NCI-H1092 treated with DMSO at 0.1 percent for 48 hours (cell line): ENCODE measurements at places on chromosomes 16 and 17.

DNA sequence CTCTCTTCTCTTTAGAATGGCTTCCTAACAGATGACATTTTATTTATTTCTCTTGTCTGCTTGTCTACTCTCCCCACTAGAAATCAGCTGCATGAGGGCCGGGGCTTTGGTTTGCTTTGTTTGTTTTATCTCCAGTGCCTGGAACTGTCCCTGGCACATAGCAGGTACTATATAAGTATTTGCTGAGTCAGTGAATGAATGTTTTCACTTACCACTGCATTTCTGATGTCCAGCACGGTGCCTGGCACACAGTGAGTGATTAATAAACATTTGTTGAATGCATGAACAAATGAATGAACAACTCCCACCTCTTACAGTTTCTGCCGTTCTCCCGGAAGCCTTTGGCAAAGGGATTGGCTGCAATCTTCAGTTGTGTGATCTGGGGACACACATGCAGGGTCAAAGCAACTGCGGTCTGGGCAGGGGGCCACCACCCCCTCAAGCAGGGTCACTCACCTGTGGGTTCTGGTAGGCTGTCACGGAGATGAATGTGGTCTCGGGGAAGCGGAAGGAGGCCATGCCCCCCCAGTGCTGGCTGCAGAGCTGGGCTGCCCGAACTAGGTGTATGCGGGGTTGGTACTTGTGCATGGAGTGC, 3.4 kb downstream of the TBX6 start:
- DNase-seq = no peak

DNA sequence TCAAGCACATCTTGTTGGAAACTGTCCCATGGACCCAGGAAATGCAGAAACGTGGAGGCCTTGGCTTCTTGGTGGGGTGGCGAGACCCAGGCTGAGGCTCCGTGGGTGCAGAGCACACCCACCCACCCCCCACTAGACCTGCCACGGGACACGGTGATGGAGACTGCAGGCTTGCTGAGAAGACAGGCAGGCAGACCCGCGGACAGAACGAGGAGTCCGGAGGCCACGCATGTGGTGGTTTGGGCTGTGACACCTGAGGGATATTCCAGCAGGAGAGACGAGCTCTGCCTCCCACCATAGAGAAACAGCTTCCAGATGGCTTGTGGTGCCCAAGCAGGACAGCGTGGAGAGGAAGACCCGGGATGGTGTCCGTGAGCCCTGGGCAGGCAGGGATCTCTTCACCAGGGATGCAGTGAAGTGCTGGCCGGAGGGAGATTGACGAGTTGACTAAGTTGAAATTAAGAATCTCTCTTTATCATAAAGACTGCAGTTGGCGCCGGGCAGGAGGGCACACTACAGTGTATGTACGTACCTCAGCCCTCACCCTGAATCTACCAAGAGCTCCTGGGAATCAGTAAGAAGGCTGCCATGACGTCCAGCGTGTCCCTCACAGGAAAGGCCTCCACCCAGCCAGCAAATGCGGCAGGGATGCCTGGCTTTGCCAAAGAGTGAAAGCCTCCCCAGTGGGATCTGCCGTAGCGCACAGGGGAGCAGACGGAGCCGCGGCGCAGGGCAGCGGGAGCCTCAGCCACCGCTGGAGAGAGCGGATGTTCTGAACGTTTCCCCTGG, 8.2 kb downstream of the UBE2I start:
- no peak for DNase-seq

- DNase-seq = no peak
These were observed 9.9 kb downstream of the DBNDD1 start for GRCh38 chr16:90009172-90009899.

DNA sequence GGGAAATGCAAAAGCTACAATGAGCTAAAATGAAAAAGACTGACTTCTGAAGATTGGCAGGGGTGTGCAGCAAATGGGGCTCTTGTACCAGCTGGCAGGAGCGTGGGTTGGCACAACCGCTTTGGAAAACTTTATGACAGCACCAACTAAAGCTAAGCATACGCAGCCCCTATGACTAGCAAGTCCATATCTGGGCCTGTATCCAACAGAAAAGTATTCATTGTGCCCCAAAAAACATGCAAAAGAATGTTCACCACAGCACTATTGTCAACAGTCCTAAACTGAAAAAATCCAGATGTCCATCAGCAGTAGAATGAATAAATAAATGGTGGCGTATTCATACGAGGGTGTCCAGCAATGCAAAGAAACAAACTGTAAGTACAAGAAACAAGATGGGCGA, 22.6 kb upstream of the ITGA3 start:
- DNase-seq = no peak

DNA sequence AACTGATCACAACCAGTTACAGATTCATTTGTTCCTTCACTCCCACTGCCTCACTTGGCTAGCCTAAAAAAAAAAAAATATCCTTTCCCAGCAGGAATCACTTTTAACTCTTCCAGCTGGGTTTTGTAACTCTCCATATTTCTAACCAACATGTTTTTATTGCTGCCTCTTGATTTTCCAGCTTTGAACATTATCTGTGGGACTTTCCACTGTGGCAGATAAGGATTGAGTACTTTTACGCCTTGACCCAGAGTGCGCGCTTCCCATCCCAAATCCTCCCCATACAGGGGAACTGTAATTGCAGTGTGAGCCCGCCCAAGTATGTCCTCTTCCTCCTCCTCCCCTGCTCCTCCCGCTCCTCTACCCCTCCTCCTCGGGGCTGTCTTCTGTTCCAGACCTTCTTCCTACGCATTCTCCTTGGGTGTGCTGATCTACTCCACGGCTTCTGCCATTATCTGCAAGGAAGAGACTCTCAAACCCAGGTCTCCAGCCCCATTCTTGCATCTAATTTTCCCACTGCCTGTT, 43.4 kb downstream of the CYB5D2 start:
- DNase-seq = no peak

- DNase-seq = no peak
These were observed 17.9 kb upstream of the COL1A1 start for GRCh38 chr17:50219342-50219741.

- no peak for DNase-seq
These were observed 16.3 kb upstream of the RFFL start for GRCh38 chr17:35079547-35080423.

DNA sequence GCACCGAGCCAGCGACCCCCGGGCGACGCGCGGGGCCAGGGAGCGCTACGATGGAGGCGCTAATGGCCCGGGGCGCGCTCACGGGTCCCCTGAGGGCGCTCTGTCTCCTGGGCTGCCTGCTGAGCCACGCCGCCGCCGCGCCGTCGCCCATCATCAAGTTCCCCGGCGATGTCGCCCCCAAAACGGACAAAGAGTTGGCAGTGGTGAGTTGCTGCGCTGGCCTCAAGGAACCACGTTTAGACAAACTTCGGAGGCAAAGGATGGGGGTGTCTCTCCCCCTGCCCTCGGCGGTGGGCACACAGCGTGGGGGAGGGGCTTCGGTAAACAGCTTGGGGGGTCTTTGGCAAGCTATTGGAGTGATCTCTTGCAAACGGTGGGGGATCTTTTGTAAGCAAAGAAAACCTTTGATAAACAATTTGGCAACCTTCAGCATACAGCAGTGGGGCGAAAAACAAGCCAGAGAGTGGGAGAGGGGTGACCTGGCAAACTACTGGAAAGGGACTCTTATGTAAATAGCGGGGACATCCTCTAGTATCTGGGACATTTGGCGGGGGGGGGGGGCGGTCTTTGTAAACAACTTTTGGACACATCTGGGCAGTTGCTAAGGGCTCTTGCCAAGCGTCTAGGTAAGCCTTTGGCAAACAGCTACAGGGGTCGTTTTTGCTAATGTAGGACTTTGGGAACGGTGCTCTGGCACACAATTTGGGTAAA, 587 bp downstream of the MMP2 start:
- no peak for DNase-seq

DNA sequence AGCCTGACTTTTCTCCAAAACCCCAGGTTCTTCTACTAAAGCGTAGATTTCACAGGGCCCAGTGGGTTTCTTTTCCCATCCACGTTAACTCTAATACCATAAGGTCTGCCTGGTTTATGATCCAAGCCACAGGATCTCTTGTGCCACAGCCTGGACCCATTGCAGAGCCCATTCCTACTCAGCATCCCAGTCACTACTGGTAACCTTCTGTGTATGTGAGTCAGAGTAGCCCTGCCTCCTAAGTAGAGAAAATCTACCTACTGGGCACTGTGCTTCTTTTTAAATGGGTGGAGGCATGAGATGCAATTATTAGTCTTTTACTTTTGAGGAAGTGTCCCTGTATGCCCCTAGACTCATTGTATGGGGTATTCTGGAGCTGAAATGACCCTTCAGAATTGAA, 13.5 kb downstream of the CCL11 start:
- no peak for DNase-seq

GRCh38 chr17:60392845-60393702, 1.1 kb upstream of the USP32 start:
- DNase-seq = peak; percentile 59

GRCh38 chr17:82810644-82811430, 29.0 kb downstream of the ZNF750 start:
- DNase-seq = no peak

DNA sequence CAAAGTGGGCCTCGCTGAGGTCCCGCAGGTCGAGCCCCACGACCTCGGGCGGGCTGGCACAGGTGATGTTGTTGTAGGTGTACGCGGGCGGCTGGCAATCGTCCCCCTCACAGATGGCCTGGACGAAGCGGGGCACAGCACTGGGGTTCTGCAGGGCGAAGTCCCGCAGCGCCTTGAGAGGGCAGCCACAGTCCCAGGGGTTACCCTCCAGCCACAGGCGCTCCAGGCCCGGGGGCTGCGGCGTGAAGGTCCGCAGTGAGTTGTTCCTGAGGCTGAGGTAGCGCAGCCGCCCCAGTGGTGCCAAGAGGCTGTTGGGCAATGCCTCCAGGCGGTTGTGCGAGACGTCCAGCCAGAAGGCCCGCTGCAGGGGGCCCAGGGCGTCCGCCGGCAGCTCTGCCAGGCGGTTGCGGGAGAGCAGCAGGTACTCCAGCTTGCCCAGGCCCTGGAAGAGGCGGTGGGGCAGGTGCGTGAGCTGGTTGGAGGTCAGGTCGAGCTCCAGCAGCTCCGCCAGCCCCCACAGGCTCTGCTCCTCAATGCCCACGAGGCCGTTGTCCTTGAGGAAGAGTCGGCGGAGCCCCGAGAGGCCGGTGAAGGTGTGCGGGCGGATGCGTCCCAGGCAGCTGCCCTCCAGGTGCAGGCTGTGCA, 2.8 kb downstream of the IGFALS start:
- DNase-seq = no peak

DNA sequence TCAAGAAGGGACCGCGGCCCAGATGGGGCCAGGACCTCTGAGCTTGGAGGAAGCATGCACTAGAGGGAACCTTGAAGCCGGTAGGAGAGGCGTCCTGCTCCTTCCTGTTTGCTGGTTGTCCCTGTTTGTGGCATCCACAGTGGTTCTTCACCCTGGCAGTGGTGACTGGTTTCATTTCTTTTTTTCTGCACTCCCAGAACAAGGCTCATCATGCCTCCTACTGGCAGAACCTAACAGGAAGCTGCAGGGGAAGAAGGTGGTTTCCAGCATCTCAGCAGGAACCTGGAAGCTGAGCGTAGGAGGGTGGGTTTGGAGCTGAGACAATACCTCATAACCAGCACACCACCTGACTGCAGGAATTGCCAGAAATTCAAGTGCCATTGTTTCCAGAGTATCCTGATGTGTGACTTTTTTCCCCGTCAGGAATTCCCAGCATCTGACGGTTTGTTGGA, 5.8 kb downstream of the TMEM231 start:
- DNase-seq = no peak

GRCh38 chr17:48392857-48393256, 37.2 kb downstream of the SKAP1 start:
- no peak for DNase-seq

GRCh38 chr16:57178793-57179212, 7.0 kb downstream of the PSME3IP1 start:
- DNase-seq = no peak

GRCh38 chr17:77459018-77459755, 318.4 kb downstream of the SEC14L1 start:
- DNase-seq = no peak

DNA sequence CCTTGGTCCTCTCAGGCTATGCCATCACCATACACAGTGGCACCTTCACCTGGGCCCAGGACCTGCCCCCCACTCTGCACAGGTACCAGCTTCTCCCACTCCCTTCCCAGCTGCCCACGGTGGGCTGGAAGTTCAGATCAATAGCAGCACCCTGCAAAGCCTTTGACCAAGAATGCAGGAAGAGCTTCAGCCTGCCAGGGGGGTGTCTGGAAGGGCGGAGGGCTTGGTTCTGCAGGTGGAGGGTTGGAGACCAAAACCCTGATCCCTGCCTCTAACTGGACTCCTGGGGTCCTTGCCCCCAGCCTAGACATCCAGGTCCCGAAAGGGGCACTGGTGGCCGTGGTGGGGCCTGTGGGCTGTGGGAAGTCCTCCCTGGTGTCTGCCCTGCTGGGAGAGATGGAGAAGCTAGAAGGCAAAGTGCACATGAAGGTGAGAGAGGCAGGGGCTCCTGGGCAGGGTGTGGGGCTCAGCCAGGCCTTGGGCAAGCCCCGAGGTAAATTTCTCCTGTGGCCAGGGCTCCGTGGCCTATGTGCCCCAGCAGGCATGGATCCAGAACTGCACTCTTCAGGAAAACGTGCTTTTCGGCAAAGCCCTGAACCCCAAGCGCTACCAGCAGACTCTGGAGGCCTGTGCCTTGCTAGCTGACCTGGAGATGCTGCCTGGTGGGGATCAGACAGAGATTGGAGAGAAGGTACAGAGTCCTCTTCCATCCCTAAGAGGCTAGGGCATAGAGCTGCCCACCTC, 34.3 kb downstream of the ABCC3 start:
- no peak for DNase-seq

DNA sequence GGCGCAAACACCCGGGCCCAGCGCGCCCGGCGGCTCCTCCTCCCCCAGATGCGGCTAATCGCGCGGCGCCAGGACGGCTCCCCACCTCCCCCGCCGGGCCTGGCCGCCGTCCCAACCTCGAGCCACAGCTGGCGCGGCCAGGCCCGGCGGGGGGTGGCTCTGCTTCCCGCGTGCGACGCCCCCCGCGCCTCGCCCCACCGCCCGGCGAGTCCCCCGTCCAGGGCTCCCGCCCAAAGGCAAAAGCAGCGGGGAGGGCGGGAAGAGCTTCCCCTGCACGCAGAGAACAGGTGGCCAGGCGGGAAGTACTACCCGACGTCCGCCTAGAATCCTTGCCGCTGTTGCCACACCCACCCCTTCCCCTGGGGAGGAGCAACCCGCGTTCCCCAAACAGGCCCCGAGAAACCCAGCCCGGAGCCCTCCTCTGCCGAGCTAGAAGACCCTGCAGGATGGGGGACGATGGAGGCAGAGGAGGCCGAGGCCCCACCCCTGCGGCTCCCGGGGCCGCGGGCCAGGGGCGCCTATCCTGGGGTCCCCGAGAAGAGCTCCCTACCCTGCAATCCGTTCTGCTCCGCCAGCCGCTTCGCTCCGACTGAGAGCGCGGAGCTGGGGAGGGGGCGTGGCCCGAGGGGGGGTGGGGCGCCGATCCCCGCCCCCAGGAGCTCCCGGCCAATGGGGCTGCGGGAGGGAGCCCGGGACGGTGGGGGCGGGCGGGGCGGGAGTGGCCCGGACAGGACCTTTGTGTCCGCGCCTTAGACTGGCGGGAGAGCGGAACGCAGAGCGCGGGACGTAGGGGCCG, at the start of gene CARHSP1:
Gene CARHSP1 (minus strand): TSS at position 591 of the 796 bp plus-strand sequence. CDS start 9,678 bp downstream, outside the sequence.
- DNase-seq = peak; percentile 88

DNA sequence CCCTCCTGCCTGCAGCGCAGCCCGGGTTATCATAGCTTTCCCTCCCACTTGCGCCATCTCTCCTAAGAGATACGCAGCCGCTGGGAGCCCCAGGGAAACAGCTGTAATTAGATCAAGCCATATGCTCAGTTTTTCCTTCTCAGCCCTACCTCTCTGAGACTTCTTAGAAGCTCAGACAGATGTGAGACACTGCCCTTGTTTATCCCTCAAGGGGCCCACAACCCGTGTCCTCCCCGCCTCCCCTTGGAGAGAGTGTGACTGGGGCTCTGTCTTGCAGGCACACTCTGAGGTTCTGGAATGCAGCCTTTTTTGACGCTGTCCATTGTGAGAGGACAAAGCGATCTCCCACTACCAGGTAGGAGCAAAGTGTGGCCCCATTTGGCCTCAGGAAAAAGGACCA, 31.2 kb downstream of the CIBAR2 start:
- no peak for DNase-seq
